Stimulated activated memory B cell treated with anti-CD40 and anti-IgM and Interleukin-4, amounts not matched to agents 10 μg/mL and 1 μg/mL and 100 μg/mL, for 72 hours (primary cell): ENCODE measurements at places on chromosomes 1 and 21.
A peak's percentile ranks its signal among the peaks of the same experiment; 100 is the strongest.

GRCh38 chr1:27643600-27644368, 8.8 kb upstream of the FGR start:
- peak; percentile 90 for ATAC-seq

GRCh38 chr1:24875991-24876506, 54.0 kb downstream of the RUNX3 start:
- ATAC-seq, result no peak

DNA sequence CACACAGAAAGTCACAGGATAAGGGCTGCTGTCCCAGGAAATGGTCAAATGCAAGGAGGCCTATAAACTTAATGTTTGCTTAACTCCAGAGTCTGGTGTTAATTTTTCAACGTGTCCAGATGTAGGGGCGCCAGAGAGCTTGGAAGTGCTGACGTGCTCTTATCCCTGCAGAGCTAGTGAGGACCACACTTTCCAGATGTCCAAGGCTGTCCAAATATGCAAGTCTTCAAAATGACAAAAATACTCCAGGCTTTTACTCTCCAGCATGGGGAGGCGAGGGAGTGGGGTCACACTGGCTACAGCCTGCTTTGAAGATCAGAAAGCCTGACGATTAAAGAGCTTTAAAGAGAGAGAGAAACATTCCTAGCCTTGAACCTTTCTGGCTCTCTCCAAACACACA, 57.6 kb downstream of the ABCA4 start:
- no peak for ATAC-seq

DNA sequence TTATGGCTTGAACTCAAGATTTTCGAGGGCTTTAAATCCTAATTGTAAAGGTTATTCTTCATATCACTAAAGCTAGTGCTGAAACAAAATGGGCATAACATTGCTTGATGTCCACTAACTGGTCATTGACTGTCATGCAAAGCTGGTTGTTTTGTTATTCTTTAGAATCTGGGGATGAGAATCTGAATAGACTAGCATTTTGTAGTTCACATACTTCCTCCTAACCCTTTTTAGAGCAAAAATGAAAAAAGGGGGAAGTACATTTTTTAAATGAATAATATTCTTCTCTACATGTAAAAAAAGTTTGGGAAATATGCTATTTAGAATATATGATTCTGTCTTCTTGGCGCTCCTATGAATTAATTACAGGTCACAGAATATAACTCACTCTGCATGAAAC, 72.2 kb upstream of the HMCN1 start:
- ATAC-seq, result no peak

DNA sequence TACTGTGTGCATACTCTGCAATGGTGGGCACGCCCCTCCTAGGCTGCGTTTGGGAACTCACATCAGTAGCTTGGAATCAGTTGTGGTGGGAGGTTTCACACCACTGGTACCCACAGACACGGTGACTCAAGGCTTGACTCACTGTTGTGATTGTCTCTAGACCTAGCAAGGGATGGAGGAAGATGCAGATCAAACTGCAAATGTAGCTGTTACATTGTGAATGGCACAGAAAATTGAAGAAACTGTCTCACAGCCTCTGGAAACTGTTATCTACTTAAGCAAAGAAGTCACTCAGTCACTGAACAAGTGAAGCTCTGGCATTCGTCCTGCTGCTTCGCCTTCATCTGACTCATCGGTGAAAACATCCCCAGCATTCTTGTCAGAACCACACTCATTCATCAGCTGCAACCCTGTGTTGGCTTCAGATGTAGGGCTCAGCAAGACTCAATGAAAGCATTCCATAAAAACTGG, 59.5 kb downstream of the POFUT2 start:
- no peak for ATAC-seq

- no peak for ATAC-seq
Measured at GRCh38 chr21:27725916-27726315, 759.0 kb upstream of the ADAMTS5 start.

DNA sequence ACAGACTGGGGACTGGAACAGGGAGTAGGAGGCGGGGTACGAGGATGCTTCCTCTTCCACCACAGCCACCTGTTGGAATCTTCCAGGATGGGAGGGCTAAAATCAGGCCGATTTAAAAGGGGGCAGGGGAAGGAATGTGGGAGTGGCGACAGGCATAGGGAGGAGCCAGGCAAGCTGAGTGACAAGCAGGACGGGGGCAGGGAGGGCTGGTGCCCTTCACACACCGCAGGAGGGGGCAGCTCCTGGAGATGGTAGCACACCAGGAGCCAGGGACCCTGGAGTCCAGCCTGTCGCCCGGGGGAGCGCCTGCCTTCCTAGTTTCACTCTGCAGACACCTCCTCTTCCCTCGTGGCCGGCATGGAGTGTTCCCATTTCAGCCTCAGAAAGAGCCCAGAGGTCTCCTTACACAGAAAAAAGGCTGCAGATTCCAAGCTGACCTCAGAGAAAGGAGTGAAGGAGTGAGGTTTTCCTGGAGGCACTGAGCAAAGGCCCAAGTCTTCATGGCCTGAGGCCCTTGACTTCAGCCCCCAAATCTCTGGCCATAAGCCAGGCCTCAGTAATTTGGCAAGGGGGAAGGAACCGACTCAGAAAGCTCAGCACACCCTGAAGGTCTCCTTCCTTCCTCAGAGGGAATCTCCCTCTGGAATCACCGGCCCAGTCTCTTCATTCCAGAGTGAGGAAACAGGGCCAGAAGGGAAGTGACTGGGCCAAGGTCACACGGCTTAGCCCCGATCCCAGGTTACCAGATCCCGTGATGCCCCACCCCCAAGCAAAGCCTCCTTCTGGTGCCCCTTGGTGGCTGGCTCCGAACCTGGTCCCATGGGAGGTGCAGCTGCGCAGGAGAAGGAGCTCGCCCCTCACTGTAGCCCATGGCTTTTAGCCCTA, 8.1 kb downstream of the BLACAT1 start:
- no peak for ATAC-seq

- ATAC-seq, result no peak
Measured at GRCh38 chr1:234533034-234533891, 54.3 kb upstream of the TARBP1 start.

GRCh38 chr1:2115702-2116341, 65.6 kb downstream of the PRKCZ start:
- no peak for ATAC-seq

- ATAC-seq, result no peak
Measured at GRCh38 chr21:45162809-45163208, 88.4 kb downstream of the ADARB1 start.

GRCh38 chr1:25906644-25907300, 553 bp upstream of the STMN1 start:
- peak; percentile 1 for ATAC-seq

DNA sequence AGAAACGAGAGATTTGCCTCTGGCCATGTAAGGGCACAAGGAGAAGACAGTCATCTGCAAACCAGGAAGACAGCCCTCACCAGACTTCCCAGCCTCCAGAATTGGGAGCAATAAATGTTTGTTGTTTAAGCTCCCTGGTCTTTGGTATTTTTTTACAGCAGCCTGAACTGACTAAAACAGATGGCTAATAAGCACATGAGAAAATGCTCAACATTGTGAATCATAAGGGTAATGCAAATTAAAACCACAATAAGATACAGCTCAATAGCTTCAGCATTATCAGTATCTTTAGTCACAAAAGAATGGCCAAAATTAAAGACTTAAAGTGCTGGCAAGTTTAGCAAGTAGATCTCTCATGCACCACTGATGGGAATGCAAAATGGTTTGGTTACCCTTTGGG, 11.7 kb downstream of the UBE2G2 start:
- no peak for ATAC-seq

DNA sequence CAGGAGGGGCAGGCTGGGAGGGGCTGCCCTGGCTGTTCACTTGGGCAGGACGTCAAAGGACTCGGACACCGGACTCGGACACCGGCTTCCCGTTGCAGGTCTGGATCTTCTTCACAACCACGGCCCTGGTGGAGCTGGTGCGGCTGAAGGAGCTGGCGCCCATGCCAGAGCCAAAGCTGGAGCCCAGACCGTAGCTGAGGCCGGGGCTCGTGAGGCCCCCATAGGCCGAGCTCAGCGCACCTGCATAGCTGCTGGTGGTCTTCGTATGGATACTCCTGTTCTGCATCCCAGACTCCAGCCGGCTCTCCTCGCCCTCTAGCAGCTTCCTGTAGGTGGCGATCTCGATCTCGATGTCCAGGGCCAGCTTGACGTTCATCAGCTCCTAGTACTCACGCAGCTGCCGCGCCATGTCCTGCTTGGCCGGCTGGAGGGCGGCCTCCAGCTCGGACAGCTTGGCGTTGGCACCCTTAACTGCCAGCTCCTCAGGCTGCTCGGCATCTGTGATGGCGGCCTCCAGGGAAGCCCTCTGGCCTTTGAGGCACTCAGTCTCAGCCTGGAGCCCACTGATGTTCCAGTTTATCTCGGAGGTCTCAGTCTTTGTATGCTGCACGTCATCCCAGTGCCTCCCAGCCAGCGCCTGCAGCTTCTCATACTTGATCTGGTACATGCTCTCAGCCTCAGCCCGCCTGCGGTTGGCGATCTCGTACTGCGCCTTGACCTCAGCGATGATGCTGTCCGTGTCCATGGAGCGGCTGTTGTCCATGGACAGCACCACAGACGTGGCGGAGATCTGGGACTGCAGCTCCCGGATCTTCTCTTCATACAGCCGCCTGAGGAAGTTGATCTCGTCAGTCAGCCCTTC, 15.1 kb upstream of the KLF17 start:
- ATAC-seq, result no peak

DNA sequence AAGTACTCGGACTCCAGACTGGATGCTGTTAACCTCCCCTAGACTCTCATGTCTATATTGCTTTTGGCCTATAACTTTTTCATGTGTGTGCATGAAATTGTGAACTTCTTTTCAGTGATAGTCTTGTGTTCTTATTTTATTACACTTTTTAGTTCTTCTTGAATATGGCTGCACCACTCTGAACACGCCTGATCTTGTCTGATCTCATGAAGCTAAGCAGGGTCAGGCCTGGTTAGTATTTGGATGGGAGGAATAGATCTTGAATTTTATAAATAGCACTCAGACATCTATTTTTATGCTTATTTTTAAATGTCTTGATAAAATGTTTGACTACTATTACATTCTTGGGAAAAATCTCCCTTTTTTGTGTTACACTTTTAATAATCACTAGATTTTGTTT, 22.4 kb downstream of the TCP10L start:
- no peak for ATAC-seq

DNA sequence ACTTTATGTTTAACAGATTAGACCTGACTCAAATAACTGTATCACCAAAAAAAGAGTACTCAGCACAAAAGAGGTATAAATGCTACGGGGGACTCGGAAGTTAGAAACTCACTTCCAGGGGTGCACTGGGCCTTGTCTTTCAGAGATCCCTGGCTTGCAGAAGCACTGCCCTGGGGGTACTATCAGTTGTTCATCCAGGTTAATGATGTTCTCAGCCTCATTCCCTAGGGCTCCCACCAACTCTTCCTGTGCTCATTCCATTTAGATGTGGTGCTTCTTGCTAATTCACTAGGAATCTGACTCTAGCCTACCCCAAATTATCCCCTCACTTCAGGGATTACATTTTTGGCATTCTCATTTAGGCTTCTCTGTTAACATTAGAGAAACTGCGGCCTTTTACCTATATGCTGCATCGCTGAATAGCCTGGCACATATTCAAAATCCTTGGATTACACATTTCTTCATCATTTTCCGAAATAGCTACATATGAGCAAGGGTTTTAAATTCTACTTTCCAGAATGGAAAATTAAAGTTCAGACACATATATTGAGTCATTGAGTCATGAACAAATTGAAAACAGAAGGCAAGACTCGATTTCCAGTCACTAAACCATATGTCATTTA, 338.5 kb downstream of the KCTD3 start:
- no peak for ATAC-seq

- ATAC-seq, result no peak
Measured at GRCh38 chr1:89598450-89599331, 34.2 kb upstream of the LRRC8C start.

DNA sequence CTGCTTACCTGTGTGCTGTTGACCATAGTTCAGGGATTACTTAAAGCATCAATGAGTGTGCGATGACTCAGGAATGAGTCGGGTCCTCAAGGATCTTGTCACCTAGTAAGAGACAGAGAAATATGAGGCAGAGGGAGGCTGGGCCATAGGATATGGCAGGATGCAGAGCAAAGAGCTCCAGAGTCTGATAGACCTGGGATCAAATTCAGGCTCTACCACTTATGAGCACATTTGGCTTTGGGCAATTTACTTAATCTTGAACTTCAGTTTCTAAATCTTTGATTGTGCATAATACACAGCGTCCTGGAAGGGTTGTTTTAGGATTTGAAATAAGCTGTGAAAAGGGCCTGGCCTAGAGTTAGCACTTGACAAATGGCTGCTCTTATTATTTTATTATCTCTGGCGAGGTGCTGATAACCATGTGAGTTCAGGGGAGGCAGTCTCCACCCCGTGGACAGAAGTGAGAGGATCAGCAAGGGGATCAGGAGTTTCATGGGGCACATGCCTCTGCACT, 94.5 kb downstream of the ROR1 start:
- no peak for ATAC-seq

DNA sequence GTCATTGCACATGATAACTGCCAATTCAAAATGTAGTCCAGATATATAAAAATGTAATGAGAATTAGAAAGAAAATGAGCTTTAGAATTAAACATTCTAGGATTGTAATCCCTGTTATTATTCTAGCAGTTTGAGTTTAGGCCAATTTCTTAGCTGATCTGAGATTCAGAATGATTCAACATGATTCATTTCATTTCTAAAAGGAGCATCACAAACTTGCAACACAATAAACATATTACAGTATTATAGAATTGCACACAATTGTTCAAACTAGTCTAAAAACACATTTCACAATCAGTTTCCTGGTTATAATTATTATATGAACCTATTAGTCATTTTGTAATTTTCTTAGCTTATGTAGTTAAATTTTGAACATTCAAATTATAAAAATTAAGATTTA, 43.3 kb upstream of the TSHB start:
- no peak for ATAC-seq

GRCh38 chr1:107328087-107328486, 187.2 kb downstream of the NTNG1 start:
- no peak for ATAC-seq
